ENCODE measurements at places on chromosomes 11 and 22.

DNA sequence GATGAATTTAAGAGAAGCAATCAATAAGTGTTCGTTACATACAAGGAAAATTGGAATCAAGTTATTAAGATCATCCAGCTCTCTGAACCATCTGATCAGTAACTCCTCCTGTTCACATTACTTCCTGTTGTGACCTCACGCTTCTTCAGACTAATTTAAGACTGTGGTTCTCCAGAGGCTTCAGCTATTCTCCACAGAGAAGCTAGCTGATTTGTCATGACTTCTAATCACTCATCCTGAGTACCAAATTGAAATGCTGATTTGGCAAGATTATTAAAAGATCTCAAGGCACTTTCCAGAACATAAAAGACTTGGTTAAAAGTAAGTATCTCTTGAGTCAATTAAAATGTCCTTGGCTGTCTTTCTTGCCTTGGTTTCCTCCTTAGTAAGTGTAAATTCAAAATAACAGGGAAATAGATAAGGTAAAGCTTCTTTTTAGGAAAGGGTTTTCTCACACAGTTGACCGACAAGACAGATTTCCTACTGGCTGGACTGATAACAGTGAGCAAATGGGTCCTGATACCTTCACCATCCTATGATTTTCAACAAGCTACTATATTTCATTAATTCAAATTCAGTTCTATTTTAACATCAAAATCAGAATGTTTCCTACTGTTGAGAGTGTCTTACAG, 38.5 kb downstream of the GAB2 start:
- DNase-seq = peak; percentile 3

DNA sequence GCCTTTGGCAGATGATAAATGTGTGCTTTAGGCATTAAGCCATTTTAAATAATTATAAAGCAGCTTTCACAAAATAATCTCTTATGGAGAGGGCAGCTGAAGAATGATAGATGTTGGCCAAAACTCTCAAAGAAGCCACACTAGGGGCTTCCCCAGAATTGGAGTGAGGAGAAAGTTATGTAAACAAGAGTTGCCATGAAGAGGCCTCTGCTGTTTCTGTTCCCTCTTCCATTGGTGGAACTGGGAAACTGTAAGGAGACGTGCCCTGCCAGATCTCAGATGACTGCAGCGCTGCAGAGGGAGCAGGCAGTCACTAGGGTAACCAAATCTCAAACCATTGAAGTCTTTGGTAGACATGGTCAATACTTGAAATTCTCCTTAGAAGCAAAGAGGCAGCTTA, 19.4 kb upstream of the APLP2 start:
- no peak for DNase-seq

- no peak for DNase-seq
Observed at GRCh38 chr11:35559949-35560348, 34.5 kb upstream of the PAMR1 start.

DNA sequence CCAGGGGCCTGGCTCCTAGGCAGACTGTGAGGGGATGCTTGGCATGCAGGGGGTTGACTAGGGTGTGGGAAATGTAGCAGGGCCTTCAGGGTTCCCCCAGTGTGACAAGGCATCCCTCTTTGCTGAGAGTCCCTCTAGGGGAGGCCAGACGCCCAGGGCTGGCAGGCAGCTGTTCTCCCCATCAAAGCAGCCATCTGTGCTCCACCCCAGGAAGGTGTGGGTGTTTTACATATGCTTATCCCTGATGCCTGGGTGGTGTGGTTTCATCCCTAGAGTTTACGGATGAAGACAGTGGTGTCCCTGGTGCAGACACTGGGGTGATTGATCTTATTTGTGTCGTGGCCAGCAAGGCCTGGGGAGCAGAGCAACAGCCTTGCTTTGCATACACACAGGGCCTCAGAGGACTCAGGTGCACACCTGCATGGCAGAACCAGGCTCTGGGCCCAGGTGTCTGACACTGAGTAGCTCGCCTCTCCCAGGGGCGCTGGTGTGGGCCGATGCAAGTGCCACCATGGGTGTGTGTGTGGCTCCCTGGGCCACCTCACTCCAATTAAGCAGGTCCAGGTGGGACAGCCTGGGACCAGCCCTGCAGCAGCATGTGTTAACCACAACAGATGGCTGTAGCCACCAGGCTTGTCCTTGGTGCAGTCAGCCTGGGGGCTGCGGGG, 74.2 kb downstream of the MED15 start:
- DNase-seq = no peak

- no peak for DNase-seq
Observed at GRCh38 chr11:69983897-69984438, 94.1 kb upstream of the ANO1 start.

DNA sequence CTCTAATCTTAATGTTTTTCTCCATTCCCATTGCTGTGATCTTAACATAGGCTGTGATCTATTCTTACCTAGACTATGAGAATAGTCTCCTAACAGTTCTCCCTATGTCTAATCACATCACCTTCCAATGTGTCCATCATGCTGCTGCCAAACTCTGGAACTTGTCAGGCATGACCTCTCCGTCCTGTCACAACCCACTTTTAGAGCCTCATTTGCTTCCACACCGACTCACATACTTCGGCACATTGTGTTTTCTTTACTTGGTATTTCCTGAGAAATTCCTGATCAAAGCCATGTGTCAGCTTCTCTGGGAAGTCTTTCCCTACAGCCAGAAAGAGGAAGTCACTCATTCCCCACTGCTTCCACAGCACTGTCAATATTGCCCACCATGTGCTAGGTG, 40.5 kb upstream of the BIRC3 start:
- no peak for DNase-seq

- DNase-seq = no peak
Observed at GRCh38 chr11:14852571-14853177, 39.4 kb downstream of the CYP2R1 start.

DNA sequence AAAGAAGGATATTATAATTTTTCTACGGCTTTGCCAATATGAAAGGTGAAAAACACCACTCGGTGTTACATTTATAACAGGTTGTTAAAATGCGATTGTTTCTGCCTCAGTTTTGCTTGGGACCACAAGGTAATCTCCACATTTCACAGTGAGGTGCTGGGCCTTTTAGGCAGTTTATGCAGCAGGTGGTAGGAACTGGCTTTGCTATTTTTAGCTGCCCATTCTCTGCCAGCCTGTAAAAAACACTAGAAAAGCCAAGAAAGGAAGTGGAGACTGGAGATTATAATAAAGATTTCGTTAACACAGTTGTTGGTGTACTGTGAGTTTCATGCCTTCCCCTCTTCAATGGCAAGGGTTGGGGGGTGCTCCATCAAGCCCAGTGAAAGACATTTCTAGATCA, 8.0 kb upstream of the MRPL16 start:
- DNase-seq = no peak

DNA sequence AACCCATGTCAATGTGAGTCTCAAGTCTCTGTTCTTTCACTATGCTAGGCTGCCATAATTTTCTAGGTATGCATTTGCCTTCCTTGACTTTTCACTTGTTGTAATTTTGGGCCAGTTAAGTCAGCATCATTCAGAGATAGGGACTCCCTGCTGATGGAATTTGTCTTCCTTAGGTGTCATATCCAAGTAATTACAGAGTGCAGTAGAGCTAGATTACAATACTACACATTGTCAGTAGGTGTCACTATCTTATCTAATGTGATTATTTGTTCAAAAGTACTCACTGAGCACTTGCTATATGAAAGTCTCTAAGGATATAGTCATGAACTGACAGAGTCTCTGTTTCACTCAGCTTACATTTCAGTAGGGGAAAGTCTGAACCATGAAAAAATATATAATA, 25.0 kb upstream of the SYN3 start:
- no peak for DNase-seq

DNA sequence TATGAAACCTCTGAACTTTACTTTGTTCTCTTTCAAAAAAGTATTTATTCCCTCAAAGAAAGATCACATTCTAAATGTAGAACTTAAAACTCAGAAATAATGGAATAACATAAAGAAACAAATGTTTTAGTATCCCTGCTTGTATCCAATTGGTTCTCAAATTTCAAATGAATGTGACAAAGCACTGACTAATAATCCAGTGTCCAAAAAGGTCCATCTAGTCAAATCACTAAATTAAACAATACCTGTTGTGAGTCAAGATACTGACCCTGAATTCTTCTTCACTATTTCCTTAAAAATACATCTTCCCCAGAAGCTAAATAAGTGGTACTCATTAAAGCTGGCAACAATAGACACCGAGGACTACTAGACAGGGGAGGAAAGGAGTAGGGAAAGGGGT, 313.1 kb downstream of the SBF2 start:
- no peak for DNase-seq

Measured in naive B cell (primary cell).